T-cell (primary cell): ENCODE measurements at places on chromosomes 13 and 19. TPM values are rescaled to one million over a fixed set of nuclear protein-coding genes. Genes with fewer than 3 reads are reported as not detected.

The KANK3 gene
- total RNA-seq, result 4.7 TPM

The CABP5 gene
- not detected for total RNA-seq

The NTN5 gene
- 3.9 TPM for total RNA-seq

The ERICH4 gene
- total RNA-seq, result not detected

The IFI30 gene
- 5.0 TPM for total RNA-seq

The KHSRP gene
- total RNA-seq, result 160 TPM

The OR10H1 gene
- not detected for total RNA-seq

The ANO8 gene
- total RNA-seq, result 20.2 TPM

The APOC4 gene
- not detected for total RNA-seq

The CHMP2A gene
- total RNA-seq, result 64.2 TPM

GRCh38 chr13:101845245-101846020, 393.0 kb downstream of the ITGBL1 start:
- H3K27ac ChIP-seq, result no peak overlapping the region
- no peaks in the 10 kb centered on the region for H3K4me1 ChIP-seq
- H3K27me3 ChIP-seq, result no peaks in the 10 kb centered on the region
- H3K4me3 ChIP-seq, result no peak overlapping the region
- DNase-seq, result no peak
- no peaks in the 10 kb centered on the region for H3K36me3 ChIP-seq

- H3K27me3 ChIP-seq, result no peaks in the 10 kb centered on the region
- no peaks in the 10 kb centered on the region for H3K4me1 ChIP-seq
- DNase-seq, result no peak
- no peak overlapping the region for H3K4me3 ChIP-seq
- H3K36me3 ChIP-seq, result no peaks in the 10 kb centered on the region
These were observed 522.6 kb downstream of the RFC3 start for GRCh38 chr13:34340534-34340933.

DNA sequence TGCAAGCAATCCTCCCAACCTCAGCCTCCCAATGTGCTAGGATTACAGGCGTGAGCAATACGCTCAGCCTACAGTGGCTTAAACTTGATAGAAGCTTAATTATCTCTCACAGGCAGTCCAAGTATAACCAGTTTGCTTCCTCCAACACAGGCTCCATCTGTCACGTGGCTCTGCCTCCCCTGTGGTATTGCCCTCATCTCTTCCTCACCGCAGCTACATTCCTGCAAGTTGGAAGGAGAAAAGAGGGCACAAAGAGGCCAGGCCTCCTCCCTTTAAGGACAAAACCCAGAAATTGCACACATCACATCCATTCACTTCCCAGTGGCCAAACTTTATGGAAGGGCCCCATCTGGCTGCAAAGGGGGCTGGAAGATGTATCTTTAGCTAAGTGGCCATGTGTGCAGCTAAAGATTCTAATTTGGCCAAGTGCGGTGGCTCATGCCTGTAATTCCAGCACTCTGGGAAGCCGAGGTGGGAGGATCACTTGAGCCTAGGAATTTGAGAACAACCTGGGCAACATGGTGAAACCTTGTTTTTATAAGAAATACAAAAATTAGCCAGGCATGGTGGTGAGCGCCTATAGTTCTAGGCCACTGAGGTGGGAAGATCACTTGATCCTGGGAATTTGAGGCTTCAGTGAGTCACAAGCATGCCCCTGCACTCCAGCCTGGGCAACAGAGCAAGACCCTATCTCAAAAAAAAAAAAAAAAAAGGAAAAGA, 3.1 kb upstream of the SDHAF1 start:
- H3K4me1 ChIP-seq, result peaks cover 4% of the 10 kb centered on the region
- no peak for DNase-seq
- H3K4me3 ChIP-seq, result no peak overlapping the region
- no peaks in the 10 kb centered on the region for H3K36me3 ChIP-seq
- no peaks in the 10 kb centered on the region for H3K27me3 ChIP-seq

DNA sequence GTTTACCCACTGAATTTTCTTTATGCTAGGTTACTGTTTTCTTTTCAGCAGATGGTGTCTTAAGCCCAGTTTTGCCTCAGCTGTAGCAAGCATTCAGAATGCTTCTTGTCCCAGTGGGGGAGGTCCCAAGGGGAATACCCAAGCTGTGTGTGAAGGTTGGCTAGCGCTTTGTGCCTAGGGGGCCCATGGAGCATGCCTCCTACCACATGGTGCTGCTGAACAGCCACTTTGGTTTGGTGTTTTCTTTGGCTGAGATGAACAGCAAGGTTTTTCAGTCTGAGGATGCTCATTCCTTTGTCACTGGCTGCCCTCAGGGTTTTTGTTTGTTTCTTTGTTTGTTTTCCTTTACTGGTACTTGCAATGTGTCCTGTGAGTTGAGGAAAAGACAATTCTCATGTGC, 99.0 kb downstream of the PCDH20 start:
- no peak overlapping the region for H3K4me3 ChIP-seq
- no peaks in the 10 kb centered on the region for H3K27me3 ChIP-seq
- no peaks in the 10 kb centered on the region for H3K4me1 ChIP-seq
- no peak for DNase-seq
- no peaks in the 10 kb centered on the region for H3K36me3 ChIP-seq

- no peak for DNase-seq
- H3K4me3 ChIP-seq, result no peak overlapping the region
- H3K27me3 ChIP-seq, result no peaks in the 10 kb centered on the region
- H3K4me1 ChIP-seq, result no peaks in the 10 kb centered on the region
- no peak overlapping the region for H3K27ac ChIP-seq
These were observed 123.0 kb downstream of the DNAJC15 start for GRCh38 chr13:43146400-43146799.

- no peak for DNase-seq
- H3K36me3 ChIP-seq, result no peaks in the 10 kb centered on the region
- no peak overlapping the region for H3K4me3 ChIP-seq
- H3K4me1 ChIP-seq, result peaks cover 24% of the 10 kb centered on the region
- no peak overlapping the region for H3K27ac ChIP-seq
These were observed 2.4 kb downstream of the PAK4 start for GRCh38 chr19:39127812-39128515.

- peaks cover 9% of the 10 kb centered on the region for H3K36me3 ChIP-seq
- H3K27me3 ChIP-seq, result no peaks in the 10 kb centered on the region
- no peaks in the 10 kb centered on the region for H3K4me1 ChIP-seq
- no peak overlapping the region for H3K27ac ChIP-seq
- DNase-seq, result no peak
These were observed 41.3 kb downstream of the DPF1 start for GRCh38 chr19:38182536-38183210.

DNA sequence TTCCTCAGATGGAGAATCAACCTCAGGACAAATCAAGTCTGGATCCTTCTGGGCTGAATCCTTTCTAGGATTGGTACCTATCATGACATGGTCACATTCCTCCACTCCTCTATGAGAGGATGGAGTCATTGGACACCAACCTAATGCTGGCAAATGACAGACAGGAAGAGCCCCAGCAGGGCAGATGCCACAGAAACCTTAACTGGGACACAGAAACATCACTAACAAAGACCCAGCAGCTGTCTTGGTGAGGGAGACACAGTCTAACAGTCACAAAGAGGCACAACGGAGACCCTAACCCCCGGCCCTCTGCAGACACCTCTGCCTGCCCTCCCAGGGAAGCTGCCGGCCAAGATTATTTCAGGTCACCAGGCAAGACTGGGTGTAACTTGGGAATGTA, 2.1 kb downstream of the ANKRD27 start:
- H3K4me1 ChIP-seq, result peaks cover 54% of the 10 kb centered on the region
- peaks cover 3% of the 10 kb centered on the region for H3K36me3 ChIP-seq
- H3K27ac ChIP-seq, result no peak overlapping the region
- no peak for DNase-seq
- peaks cover 6% of the 10 kb centered on the region for H3K27me3 ChIP-seq

- peaks cover 50% of the 10 kb centered on the region for H3K4me1 ChIP-seq
- no peak overlapping the region for H3K4me3 ChIP-seq
- DNase-seq, result no peak
- no peaks in the 10 kb centered on the region for H3K27me3 ChIP-seq
- peak overlapping the region; percentile 55 for H3K27ac ChIP-seq
These were observed 24.8 kb downstream of the RANBP3 start for GRCh38 chr19:5953030-5953589.

DNA sequence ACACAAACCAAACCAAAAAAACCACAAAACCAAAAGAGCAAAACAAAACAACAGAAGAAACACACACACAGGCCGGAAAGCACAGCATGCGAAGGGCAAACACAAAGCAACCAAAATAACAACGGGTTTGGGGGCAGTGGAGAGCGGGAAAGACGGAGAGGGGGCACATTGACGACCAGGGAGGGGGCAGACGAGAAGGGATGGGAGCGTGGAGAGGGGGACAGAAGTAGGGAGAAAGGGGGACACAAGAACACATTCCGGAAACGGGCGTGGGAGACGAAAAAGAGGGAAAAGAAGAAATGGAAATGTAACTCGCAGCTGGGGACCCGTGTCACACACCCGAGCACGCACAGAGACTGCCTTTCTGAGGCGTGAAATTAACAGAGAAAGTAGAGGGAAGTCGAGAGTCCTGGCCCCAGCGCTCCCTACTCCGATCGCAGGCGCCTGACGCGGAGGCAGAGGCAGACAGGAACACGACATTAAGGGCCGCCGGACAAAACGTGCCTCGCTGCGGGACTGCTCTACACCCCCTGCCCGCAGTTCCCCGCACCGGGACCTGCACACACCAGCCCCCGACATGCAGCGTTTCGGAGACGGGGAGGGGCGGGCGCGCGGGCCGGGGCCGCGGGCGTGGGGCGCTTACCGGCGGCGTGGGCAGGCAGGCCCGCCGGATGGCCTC, 652 bp downstream of the POU4F1 start:
- peaks cover 42% of the 10 kb centered on the region for H3K27me3 ChIP-seq
- H3K4me3 ChIP-seq, result peak overlapping the region; percentile 80
- H3K27ac ChIP-seq, result no peak overlapping the region
- no peak for DNase-seq

DNA sequence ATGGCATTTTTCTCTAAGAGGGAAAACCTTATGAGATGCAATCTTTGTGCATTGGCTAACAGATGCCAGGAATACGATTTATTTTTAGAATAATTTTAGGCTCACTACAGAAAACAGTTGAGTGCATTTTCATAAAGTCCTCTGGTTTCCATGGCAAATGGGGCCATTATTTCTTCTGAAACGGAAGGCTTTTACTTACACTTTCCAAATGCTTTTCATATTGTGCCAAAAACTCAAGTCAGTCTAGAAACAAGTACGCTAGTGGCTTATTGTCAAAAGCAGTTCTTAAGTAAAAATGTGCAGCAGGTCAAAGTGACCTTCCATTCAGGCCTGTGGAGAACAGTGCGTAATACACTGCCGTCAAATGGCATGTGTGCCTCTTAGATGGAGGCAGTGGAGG, 628.7 kb downstream of the EFNB2 start:
- no peak for DNase-seq
- H3K27ac ChIP-seq, result no peak overlapping the region
- H3K27me3 ChIP-seq, result no peaks in the 10 kb centered on the region

- H3K27me3 ChIP-seq, result no peaks in the 10 kb centered on the region
- peaks cover 4% of the 10 kb centered on the region for H3K4me1 ChIP-seq
These were observed 254.4 kb downstream of the DLEU7 start for GRCh38 chr13:50589139-50589538.

GRCh38 chr13:34214686-34215085, 396.7 kb downstream of the RFC3 start:
- DNase-seq, result no peak
- no peak overlapping the region for H3K4me3 ChIP-seq
- no peak overlapping the region for H3K27ac ChIP-seq
- no peaks in the 10 kb centered on the region for H3K27me3 ChIP-seq

DNA sequence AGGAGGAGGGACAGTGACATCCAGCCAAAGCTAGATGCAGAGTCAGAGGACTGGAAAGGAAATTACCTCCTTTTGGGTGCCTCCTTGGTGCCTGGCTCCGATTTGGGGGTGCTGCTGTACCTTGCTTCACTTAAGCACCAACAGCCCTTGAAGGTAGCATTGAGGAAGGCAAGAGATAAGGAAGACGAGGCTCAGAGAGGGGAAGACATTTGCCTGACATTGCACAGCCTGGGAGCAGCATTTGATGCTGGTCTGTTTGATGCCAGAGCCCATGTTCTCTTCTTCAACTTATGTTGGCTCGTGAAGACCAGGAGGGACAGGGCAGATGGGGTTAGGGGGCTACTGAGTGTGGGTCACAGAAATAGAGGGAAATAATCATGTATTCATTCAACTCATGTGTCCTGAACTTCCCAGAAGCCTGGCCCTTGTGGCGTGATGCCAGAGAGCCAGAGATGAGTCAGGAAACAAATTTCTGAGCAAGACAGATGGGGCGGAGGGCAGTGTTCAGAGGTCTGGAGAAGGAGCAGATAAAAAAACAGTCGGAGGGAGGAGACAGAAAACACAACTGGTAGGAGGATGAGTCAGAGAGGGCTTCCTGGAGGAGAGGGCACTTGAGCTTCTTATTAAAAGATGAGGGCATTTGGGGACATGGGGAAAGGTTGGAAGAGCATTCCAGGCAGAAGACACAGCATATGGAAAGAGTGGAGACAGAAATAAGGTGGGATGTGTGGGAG, 3.0 kb upstream of the C19orf81 start:
- H3K4me3 ChIP-seq, result no peak overlapping the region
- no peak overlapping the region for H3K27ac ChIP-seq
- H3K4me1 ChIP-seq, result no peaks in the 10 kb centered on the region
- no peak for DNase-seq
- peaks cover 58% of the 10 kb centered on the region for H3K27me3 ChIP-seq

DNA sequence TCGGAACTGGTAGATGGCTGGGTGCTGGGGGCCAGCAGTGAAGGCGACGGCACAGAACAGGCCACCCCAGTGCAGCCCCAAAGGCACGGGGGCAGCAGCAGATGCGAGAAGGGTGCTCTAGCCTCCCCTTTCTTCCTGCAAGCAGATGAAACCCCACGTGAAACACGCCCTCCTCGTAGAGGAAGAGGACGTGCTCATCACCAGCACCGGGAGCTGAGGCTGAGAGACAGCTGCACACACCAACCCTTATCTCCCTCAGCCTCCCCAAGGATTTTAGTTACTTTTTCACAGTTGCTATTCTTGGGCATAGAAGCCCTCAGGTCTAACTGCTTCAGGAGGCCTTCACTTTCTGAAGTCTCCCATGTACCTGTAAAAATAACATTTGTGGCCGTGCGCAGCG, 11.9 kb downstream of the ZNF787 start:
- peaks cover 71% of the 10 kb centered on the region for H3K4me1 ChIP-seq
- no peak overlapping the region for H3K4me3 ChIP-seq
- peaks cover 5% of the 10 kb centered on the region for H3K36me3 ChIP-seq
- no peaks in the 10 kb centered on the region for H3K27me3 ChIP-seq

- DNase-seq, result no peak
- no peak overlapping the region for H3K27ac ChIP-seq
- H3K4me3 ChIP-seq, result no peak overlapping the region
- H3K36me3 ChIP-seq, result no peaks in the 10 kb centered on the region
- no peaks in the 10 kb centered on the region for H3K4me1 ChIP-seq
- H3K27me3 ChIP-seq, result no peaks in the 10 kb centered on the region
These were observed 111.6 kb downstream of the GPC5 start for GRCh38 chr13:91510058-91510457.

- no peaks in the 10 kb centered on the region for H3K36me3 ChIP-seq
- no peak overlapping the region for H3K27ac ChIP-seq
- no peak overlapping the region for H3K4me3 ChIP-seq
- DNase-seq, result no peak
These were observed 167.2 kb downstream of the FGF14 start for GRCh38 chr13:102234618-102235017.
